Stimulated activated CD8-positive, alpha-beta memory T cell treated with anti-CD3 and anti-CD28 coated beads, Interleukin-2, amount 100 ng/mL, for 1 hour (primary cell): ENCODE measurements at places on chromosomes 16 and 17.

DNA sequence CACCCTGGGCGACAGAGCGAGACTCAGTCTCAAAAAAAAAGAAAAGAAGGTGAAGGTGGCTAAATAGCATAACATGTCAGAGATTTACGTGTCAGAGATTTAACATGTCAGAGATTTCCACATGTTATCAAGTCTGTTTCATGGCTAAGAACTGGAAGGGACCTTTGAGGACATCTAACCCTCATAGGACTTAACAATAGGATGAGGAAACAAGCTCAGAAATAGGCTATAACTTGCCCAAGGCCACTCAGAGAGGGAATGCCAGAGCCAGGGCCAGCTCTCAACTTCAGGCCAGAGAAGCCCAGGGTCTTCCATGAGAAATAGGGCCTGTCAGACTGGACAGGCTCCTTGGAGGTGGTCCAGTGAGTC is 26.8 kb upstream of the ZNF629 start:
- DNase-seq: no peak

DNA sequence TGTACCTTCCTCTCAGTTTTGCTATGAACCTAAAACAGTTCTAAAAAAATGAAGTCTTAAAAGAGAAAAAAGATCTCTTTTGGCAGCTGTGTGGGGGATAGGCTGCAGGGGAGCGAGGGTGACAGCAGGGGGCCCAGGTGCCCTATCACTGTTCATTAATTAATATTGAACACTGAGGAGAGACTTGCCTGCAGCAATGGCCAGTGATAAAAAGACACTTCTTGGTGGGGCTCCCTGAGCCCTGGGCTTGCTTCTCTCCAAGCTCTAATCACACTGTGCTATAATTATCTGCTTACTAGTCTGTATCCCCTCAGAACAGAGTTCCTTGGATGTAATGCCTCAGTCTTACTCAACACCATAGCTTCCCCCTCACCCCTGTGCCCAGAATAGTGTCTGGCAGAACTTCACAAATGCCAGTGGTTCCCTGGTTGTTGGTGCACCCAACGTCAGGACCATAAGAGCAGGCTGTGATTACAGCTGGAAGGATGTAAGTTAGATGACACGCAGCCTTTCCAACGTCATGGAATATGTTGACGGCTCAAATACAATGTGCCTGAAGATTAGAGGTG is 52.0 kb upstream of the IRX6 start:
- no peak for DNase-seq

DNA sequence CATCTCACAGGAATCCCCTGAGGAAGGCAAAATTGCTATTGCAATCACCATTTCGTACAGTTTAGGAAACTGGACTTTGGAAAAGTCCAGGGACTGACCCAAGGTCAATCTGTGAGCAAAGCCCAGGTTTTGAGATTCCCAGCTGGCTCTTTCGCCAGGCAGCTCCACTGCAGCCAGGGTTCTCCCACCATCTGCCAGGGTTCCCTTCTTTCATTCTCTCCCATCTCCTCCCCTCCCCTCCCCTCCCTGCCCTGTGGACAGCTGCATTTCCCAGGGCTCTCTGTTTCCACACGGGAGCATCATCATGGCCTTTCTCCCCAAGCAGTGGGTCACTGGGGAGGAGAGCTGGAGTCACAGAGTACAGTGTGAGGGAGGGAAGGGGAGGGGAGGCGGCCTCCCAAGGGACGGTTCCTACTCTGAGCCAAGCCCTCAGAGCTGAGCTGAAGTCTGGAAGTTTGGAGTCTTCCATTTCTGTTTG is 11.9 kb upstream of the GSDMA start:
- no peak for DNase-seq

GRCh38 chr17:58968426-58969061 is 138.1 kb downstream of the TRIM37 start:
- no peak for DNase-seq

- no peak for DNase-seq
These were observed 209.5 kb upstream of the MPHOSPH6 start for GRCh38 chr16:82379551-82379950.

DNA sequence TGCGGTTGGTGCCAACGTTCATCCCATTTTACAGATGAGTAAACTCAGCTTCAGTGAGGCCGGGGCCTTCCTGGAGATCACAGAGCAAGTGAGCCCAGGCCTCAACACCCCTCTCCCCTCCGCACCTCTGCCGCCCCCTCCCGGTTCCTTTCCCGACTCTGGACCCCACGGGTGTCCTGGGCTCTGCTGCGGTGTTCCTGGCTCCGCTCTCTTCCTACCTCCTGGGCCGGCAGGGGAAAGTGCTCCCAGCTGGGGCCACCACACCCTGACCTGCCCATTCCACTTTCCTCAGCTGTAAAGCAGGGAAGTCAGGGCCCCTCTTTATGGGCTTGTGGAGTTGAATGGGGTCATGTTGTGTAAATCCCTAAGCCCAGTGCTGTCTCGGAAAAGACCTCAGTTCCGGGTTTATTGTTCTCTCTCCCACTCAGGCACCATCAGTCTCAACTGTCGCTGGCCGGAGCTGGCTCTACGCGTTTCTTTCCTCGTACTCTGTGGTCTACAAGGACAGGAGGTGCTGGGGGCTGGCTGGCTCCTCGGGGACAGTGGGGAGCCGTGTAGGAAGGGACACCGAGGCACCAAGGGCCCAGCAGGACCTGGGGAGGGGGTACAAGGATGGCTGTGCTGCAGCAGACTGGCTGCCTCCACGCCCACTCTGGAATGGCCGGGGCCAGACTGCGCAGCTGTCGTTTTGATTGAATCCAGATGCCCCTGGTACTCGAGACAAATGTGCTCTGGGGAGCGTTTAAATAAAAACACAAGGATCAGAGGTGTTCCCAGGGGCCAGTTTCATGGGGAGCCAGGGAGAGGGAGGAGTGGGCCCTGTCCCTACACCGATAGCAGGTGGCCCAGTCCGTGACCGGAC is 21.7 kb upstream of the ACSF3 start:
- DNase-seq: no peak
